Umbilical cord (tissue), 2 donors: ENCODE measurements at places on chromosomes 1 and 21.

DNA sequence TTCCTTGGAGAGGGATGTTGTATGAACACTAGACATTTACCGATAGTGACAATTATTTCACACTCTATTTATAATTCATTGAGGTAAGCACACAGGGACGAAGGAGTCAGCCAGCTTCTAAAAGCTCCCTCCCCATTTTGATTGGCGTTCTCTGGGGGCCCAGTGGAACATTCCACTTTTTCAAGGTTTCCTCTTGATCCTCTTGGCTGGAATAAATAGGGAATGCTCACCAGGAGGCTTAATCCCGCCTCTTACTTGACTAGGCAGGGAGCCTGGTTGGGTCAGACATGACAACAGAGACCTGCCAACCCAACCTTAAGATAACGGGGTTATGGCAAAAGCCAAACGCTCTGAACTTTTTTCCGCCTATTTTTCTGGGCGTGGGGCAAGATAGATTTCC is 974 bp downstream of the ACTN2 start:
- DNase-seq, result no peak

DNA sequence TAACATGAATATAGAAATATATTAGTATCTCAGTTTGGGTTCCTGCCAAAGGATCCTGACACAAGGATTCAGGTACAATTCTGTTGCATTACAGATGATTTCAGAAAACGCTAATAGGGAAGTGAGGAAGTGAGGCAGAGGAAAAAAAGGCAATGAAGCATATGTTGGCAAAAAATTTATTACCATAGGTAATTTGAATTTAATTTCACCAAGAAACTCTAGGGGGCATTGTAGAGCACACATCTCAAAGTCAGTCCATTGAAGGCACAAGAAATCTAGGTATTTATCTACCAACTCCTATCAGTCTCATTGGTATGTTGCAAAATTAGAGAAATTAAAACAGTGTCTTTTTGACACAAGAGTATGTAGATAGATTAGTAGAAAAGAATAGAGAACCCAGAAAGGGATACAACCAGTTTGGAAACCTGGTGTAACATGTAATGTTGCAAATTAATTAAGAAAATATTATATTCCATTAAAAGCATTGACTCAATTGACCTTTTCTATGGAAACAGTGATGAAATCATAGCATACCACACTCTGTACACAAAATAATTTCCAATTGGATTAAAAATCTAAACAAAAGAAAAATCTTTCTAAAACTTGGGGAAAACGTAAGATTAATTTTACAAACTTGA is 104.9 kb upstream of the SNX7 start:
- DNase-seq, result no peak

GRCh38 chr1:28266920-28267322 is 7.6 kb downstream of the SESN2 start:
- no peak for DNase-seq

DNA sequence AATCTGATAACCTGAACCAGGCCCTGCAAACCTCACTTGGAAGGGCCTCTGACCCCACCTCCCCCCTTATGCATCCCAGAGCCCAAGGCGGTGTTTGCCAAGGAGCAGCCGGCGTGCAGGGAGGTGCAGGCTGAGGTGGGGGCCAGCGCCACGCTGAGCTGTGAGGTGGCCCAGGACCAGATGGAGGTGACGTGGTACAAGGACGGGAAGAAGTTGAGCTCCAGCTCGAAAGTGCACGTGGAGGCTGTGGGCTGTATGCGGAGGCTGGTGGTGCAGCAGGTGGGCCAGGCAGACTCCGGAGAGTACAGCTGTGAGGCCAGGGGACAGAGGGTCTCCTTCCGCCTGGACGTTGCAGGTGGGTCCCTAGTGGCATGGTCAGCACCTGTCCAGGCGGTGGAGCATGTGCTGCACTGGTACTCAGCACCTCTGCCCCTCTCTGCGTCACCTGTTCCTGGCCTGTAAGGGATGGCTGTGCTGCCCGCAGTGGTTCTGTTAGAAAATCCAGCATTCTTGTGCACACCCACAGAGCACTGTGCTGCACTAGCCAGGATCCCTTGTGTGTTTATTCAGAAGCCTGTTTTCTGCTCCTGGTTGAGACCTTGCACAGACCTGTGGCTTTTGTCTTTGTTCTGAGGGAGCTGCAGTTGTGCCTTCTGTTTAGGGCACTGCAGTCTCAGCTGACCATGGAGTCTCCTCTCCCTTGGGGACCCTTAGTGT is 11.6 kb downstream of the OBSCN start:
- no peak for DNase-seq

DNA sequence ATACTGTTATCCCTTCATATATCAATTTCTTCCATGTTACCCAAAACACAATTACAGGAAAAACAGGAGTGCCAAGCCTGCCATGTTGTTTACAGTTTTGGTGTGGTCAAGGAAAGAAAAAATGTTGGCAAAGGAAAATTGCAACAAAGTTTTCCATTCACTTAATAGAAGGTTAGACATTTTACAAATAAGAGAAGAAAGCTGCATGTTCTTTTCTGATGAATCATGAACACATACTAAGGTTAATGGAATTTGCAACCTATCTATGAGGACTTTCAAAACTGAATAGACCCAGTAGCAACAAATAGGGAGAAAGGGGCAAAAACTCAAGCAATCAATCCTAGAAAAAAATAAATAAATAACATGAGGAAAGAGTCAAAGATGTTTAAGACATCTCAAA is 556.7 kb downstream of the DPYD start:
- no peak for DNase-seq

DNA sequence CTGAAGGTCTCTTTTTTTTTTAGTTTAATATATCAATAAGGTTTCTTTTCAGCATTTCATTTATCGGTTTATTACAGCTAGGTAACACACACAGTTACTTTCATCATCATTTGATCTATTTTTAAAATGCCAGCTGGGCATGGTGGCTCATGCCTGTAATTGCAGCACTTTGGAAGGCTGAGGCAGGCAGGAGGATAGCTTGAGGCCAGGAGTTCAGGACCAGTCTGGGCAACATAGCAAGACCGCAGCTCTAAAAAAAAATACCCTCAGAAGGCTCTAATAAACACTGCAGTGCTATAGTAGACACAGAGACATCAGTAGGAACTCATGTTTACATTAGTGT is 48.5 kb upstream of the VAMP3 start:
- no peak for DNase-seq

DNA sequence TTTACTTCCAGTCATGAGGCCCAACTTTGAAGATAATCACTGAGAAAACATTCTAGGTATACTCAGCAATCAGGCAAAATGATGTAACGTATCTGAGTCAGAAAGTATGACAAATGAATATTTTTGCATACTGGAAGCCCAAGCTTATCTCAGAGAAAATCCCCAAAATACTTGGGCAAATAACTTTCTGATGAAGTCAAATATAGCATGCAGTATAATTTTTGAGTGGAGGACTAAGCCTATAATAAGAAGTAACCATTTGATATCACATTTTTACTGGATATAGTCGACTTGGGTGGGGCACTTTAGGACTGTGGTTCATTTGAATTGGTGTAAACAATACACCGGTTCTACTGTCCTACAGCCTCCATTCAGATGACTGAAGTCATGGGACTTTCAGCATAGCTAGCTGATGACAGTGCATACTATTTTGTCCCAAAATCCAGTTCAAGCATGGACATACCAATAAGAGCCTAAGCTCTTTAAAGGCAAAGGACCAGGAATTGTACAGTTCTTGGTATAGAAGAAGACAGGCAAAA is 2.3 kb upstream of the GADD45A start:
- peak; percentile 84 for DNase-seq

GRCh38 chr1:230618537-230618936 is 23.7 kb upstream of the COG2 start:
- no peak for DNase-seq

DNA sequence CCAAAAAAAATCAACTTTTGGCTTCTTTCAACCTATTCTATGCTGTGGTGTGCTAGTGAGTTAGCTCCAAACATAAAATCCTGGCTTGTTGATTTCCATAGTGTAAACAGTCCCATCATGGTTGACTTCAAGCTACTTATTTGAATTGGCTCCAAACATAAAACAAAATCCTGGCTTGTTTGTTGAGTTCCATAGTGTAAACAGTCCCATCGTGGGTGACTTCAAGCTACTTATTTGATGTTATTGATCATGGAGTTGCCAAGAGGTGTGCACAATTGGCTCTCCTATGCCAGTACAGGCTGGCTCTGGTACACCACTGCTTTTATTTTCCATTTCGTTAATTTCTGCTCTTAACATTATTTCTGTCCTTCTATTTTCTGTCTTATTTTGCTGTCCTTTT is 1.8 kb upstream of the COA6 start:
- no peak for DNase-seq

- no peak for DNase-seq
Measured at GRCh38 chr21:37944496-37944895, 28.2 kb upstream of the KCNJ6 start.

GRCh38 chr1:2435091-2435490 is 22.7 kb upstream of the PEX10 start:
- DNase-seq, result no peak

DNA sequence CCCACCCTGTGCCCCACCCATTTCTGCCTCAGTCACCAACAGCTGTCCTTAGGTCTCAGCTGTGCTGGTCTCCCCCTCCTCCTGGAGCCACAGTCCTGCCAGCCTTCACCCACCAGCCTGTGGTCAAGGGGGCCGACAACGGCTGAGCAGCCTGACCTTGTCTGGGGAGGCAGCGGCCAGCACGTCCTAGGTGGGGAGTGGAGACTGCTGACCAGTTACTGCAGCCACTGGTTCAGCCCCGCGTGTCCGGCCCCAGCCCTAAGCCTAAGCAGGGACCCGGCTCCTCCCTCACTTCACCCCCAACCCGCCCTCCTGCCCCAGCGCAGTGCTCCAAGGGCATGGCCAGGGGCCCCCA is 79.2 kb downstream of the MORN1 start:
- DNase-seq, result no peak

DNA sequence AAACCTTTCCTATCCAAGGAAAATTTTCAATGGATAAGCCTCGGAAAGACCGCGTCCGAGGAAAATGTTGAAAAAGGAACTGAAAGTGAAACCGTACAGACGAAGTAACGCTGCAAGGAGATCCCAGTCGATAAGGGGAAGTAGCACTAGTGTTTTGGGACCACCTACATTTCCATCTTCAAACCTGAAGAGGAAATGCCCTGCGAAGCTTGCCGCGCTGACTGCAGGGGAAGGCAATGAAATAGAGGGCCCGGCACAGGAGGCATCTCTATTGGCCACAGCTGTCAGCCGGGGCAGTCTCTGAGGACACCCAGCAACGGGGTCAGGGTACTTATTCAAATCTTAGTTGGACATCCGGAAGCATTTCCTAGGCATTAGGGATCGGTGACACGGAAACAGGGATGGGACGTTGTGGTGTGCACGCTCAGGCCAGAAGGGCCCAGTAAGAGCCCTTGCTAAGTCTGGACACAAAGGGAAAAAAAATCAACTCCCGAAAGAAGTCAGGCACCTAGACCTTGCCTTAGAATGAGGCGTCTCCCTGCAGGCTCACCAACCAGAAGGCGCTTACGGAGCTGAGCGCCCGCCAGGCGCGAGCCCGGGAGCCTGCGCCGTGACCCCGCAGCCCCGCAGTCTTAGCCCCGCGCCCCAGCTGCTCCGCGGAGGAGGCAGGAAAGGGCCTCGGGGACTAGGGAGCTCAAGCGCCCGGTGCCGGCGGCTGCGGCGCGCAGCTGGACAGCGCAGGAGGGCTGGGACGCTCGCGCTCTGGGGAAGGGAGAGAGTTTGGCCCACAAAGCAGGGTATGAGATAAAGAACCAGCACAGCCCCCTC is 655 bp downstream of the USF1 start:
- peak; percentile 77 for DNase-seq

DNA sequence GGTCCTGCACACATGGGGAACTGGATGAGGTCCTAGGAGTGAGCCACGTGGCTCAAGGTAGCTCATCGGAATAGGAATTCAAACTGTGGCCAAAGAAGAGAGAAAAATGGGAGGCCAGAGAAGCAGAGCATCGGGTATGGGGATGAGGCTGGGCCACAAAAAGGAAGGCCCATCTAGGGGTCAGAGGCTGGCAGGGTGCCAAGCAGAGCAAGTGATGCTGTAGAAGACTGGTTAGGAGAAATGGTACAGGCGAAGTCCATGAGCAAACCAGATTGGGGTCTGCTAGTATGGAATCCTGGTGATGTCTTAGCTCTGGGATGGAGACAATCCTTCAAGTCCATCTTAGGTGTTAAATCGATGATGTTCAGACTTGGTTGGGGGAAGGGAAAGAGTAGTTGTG is 68.0 kb downstream of the TEX35 start:
- no peak for DNase-seq

GRCh38 chr1:2224170-2224584 is 3.9 kb upstream of the SKI start:
- DNase-seq, result no peak

DNA sequence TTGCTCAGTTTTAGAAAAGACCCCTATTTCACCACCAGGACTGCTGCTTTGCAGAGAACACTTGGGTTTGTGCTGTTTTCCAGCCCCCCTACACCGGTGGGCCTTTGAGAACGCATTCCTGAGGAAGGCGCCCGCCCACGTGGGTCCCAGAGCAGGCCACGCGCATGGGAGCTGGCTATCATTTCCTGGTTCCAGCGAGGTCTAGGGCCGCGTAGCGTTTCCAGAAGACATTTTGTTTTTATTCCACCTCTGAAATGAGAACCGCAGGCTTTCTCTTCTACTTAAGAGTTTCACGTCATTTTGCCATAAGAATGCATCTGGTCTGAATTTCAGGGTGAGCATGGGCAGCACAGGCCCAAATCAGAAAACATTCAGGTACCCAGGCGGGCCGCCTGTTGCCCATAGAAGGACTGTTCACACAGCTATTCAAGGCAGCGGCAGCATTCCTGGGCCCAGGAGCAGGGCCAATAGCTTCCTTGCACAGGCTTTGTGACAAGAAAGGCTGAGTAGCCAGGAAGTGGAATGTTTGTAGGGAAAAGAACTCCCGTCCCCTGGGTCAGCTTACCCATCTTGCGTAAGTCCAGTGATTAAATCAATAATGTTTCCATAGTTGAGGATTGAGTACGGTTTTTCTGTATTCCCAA is 1.4 kb upstream of the KLHL21 start:
- DNase-seq, result peak; percentile 85

DNA sequence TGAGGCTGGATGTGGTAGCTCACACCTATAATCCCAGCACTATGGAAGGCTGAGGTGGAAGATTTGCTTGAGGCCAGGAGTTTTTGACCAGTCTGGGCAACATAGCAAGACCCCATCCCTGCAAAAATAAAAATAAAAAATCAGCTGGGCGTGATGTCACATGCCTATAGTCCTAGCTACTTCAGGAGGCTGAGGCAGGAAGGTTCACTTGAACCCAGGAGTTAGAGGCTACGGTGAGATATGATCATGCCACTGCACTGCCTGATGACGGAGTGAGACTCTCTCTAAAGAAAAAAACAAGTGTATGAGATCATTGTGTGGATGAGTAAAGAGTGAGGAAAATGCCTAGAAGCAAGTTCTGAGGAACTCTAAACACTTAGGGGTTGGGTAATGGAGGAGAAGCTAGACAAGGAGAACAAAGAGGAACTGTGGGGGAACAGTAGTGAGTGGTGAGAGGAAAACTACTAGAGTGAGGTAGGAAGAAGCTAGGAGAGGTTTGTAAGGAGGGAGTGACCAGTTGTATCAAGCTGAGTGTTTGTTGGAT is 17.0 kb downstream of the CLIC4 start:
- no peak for DNase-seq

- peak; percentile 17 for DNase-seq
Measured at GRCh38 chr1:233304489-233305102, 9.1 kb upstream of the PCNX2 start.
